ENCODE measurements at places on chromosomes 6 and 20.

DNA sequence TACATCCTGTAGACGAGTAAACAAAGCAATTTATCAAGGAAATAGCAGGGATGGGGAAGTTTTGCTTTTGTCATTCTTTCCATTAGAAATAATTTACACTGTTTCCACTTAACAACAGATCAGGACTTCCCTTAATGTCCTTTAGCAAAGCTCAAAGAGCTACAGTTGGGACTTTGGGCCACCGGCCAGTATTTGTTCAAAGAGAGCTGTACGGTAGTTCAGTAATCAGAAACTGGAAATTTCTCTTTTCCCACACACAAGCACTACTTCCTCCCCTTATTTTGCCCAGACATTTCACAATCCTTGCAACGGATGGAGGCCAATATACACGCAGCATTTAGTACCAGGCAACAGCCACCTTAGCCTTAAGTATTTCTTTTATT is 12.1 kb upstream of the HINT3 start:
- DNase-seq = peak; percentile 77

DNA sequence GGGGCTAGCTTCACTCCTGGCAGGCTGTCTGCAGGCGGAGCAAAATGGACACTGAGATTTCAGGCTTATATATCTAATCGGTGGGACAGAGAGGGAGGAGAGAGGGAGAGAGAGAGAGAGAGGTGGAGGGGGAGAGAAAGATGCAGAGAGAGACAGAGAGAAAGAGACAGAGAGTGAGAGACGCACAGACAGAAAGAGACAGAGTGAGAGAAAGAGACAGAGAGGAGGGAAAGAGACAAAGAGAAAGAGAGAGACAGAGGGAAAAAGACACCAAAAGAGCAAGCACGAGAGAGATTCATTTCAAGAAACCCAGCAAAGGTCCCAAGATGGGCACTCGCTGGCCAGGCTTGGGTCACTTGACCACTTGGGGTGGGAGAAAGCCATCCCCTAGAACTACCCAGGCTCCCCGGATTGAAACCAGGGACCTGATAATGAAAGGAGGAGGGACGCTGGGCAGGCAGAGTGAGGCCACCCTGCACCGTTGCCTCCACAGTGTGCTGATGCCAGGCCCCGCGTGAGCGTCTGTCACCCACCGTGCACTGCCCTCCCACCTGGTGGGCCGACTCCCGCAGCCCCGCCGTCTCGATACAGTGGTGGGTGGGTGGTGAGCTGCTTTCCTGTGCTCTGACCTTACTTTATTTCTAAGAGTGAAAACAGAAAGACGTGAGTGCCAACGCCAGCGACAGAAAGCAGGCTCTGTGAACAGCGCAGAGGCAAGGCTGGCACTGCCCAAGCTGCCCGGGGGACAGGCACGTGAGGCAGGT is 67.9 kb upstream of the SLCO4A1 start:
- no peak for DNase-seq

DNA sequence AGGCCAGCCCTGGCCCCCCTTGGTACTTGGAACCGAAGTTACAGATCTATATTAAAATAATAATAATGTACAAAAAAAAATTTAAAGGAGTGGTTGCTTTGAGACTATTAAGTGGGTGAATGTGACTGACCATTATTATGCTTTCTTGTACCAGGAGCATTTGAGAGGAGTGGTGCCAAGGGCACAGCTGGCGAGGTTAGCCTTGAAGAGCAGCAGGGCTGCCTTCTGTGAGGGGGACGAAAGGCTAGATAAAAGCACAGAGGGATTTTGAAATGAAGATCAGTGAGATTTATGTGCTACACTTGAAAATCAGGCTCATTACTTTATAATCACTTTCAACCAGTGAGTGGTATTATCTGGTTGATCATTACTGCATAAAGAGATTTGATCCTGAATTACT is 48.6 kb downstream of the FIG4 start:
- DNase-seq = no peak

DNA sequence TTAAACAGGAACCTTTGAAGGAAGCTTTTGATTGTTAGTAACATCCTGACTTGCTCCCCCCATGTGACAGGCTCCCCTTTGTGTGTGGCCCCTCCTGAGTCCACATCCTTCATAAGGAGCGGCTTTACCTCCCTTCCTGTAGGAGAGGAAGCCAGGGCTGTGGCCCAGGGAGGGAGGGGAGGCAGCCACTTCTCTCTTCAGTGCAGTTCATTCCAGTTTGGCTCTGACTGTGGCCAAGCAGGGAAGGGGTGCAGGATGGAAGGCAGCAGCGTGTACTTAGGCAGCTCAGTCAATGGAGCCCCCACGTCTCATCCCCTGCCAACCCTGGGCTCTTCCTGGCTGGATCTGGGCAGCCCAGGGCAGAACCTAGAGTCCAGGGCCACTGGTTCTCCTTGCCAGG is 295.2 kb downstream of the QKI start:
- DNase-seq = peak; percentile 67

DNA sequence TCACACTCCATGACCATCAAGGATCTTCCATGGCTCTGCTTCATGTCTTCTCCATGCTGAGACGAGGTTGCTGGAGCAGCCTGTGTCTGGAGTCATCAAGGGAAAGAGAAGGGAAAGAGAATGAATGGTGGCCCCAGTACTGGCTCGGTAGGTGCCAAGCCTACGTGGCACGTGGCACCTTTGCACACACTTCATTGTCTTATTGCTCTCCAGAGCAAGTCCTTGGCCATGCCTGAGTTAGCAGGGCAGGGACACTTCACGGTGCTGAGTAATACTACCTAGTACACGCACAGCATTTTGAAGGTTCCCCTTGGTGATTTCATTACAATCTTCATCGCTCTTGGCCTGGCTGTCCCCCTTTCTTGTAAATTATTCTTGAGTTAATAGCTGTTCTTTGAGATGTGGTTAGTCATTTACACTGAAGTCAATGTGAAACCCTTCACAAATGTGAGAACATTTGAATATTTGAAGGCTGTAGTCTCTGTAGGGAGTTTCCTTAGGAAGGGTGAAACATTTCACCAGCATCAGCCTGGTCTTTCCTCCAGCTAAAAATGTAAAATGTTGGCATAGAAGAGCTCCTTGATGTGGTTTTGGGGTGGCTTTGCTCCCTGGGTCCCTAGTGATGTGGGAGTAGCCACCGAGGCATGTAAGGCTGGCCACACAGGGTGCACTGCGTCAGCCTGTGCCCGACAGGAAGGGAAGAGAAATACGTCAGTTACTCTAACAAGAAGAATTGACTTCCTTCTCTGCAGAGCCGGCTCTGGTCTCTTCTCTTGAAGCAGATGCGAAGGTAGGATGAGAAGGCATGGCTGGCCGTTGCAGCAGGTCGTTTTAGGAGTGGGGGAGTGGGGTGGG is at the start of gene SYTL3:
SYTL3 (plus strand) TSS at position 766 of the 855 bp plus-strand sequence. CDS start 13,215 bp downstream, outside the sequence.
- no peak for DNase-seq

GRCh38 chr20:24291014-24291413 is 178.4 kb upstream of the SYNDIG1 start:
- no peak for DNase-seq

DNA sequence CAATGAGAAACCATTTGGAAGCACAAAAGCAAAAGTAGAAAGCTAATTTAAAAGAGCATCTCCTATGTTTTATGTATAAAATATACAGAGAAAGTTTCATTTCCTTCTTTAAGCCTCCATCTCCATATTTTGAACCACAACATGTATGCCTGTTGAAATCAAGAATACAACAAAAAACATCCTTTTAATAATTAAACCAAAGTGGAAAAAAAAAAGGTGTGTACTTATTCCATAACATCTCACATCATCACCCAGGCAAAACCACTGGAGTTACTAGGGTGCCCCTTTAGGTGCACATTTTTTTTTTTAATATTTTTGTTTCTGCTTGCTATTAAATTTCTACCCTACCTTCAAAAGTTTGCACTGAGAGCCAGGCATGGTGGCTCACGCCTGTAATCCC is 43.0 kb downstream of the EDN1 start:
- no peak for DNase-seq

DNA sequence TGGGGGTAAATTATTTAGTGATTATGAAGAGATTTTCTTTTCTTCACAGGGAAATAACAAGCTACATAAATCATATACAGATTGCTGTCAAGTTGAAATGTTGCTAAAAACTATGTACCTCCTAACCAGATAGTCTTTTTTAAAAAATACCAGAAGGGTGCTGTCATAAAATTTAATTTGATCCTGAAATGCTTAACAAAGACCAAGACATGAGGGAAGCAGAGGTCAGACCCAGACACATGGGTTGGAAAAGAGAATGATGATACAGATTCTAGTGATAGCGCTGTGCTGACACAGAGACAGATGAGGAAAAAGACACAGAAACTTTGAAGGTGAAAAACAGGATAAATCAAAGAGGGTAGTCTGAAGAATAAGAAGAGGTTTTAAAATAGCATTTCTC is 573.1 kb downstream of the HACE1 start:
- no peak for DNase-seq

DNA sequence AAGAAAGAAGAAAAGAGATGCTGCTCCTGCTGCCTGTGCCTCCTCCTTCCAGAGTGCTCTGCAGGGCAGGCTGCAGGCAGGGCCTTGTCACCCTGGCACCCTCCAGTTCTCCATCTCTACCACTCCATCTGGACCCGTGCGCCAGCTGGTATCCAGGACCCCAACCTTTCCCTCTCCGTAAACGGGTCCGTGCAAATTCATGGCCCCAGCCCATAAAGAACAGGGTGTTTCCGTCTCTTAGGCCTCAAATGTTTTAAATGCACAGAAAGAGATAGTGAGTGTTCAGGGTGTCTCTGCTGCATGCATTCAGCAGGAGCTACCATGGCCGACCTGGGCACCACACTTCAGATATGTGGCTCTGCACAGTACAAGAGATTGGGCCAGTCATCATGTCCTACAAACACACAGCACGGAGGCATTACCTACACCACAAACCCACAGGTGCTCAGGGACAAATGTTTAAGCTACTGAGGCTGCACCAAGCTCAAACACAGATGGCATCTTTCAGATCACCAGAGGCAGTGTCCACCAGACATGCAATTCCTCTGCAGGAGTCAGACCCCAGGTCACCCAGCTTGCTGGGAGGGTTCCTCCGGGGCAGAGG is 258.1 kb downstream of the DLL1 start:
- DNase-seq = no peak

DNA sequence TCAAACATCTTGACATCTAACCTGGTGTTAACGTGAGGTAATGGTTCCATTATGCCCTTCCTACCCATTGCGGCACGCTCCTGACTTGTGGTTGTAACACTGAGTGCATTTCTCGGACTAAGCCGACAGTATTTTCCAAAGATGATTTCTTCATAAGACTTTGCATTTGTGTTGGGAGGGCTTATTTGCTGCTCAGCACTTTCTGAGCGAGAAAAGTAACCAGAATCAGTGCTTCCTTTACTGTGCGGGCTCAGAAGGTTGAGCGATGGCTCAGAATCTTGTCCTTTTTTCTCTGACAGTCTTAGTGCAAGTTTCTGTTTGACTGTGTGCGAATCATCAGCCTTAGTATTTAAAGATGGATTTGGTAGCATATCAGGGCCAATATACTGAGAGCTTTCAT is 171.7 kb downstream of the HIVEP2 start:
- DNase-seq = no peak

DNA sequence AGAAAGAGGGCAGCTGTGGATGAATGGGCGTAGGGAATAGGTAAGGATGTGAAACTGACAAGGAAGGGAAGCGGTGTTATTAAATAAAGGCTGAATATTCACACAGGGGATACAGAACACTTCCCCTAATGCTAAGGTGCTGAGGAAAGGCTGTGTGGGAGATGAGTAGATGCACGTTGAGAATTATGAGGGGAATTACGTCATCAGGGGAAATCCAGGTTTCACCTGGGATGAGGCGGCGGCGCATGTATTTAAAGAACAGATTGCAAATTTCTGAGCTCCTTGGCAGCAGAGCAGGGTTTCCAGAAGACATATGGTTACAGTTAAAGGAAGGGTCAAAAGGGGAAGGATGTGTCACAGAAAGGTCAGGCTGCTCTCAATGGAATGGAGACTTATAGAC is 28.7 kb upstream of the EDN1 start:
- DNase-seq = no peak

GRCh38 chr6:6880745-6881437 is 226.9 kb upstream of the RREB1 start:
- no peak for DNase-seq

- DNase-seq = peak; percentile 29
These were observed 416 bp downstream of the RSPH4A start for GRCh38 chr6:116616737-116617053.

DNA sequence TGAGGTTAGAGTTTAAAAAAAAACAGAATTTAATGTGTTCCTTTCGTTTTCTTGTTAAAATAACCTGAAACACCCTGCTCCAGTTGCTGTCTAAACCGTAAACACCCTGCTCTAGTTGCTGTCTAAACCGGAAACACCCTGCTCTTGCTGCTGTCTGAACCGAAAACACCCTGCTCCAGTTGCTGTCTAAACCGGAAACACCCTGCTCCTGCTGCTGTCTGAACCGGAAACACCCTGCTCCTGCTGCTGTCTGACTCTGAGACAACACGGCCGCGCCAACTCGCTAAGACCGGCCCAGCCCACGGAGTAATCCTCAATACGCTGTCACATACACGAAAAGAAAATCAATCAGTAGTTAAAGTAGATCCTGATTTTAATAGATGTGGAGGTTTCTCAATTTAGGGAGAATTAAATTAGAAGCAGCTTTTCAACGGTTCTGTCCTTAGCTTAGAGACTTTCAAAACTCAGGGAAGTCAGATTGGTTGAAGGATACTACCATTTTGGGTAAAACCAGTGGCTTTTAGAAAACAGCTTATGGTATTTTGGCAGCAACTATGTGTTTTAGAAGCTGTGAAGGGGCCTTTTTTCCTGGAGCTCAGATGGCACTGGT is 98.3 kb downstream of the RAMACL start:
- peak; percentile 81 for DNase-seq

DNA sequence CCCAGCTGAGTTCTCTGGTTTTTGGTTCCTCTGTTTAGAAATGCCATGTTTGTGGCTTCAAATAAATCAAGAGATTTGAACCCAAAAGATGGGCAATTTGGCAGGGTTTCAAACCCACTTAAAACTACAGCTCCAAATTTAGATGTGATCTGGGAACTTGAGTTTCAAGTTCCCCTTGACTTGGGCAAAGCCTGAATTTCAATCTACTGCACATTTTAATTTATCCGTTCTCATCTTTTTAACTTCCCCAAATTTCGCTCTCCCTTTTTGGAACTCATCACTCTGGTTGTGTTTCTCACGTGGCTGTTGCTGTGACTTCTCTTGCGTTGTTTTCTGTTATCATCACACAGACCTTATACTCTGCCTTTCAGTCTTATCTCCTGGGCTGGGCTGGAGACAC is 230.9 kb downstream of the CDC5L start:
- DNase-seq = no peak

DNA sequence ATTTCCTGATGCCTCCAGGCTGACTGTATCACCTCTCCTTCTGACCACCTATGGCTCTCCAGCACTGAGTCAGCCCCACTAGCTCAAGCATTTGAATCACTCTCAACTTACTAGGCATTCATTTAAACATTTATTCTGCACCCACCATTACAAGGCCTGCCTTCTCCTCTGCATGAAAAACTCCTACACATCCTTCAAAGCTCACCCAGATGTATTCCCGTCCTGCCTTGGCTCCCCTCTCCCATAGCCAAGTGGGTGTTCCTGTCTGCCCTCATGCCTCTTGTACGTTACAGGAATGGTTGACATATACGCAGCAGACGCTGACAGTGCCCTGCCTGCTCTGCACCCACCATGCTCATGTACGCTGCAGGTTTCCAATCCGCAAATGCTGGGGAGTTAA is 21.6 kb downstream of the KCNK17 start:
- no peak for DNase-seq

- DNase-seq = no peak
These were observed 84.7 kb downstream of the SASH1 start for GRCh38 chr6:148427333-148427732.

All from heart left ventricle (tissue), 16 donors.